AG09309 (cell line): ENCODE measurements at places on chromosomes 7 and 10.
A peak's percentile ranks its signal among the peaks of the same experiment; 100 is the strongest.

- DNase-seq = no peak
Observed at GRCh38 chr7:92868683-92869293, 32.4 kb upstream of the CDK6 start.

GRCh38 chr10:77341055-77341454 lies 296.6 kb downstream of the KCNMA1 start:
- no peak for DNase-seq

DNA sequence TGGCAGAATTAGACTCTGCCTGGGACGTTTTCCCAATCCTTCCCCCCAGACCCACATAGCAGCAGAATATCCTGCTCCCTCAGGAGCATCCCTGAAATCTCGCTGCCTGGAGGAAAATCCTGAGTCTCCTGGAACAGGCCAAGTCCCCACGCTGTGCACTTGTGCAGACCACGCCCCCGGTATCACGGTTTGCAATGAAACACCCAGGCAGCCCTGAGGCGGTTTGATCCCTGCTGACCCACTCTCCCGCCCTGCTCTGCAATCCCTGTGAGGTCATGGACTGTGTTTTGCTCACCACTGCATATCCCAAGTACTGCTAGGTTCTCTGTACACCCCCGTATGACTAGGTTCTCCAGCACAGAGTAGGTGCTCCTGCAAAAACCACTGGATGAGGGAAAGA lies 411.8 kb upstream of the MGMT start:
- no peak for DNase-seq

DNA sequence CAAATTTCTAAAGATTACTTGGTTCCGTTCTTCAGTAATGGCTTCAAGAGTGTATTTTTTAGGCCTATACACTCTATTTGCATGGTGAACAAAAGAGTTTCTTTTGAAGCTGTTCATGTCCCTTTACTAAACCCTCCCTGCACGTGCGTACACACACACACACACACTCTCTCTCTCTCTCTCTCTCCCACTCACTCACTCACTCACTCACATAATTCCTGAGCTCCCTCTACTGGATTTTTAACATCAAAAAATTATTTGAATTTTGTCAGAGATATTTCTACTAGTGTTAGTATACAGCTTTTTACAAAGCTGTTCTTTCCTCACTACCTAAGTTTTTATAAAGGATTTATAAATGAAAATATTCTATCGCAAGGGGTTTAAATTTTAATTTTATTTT lies 85.9 kb downstream of the UBE3C start:
- no peak for DNase-seq

GRCh38 chr10:122504610-122504950 lies 43.2 kb downstream of the HTRA1 start:
- peak; percentile 72 for DNase-seq
